ENCODE measurements at places on chromosomes 2 and 18.

GRCh38 chr2:239293775-239294430 is 106.9 kb downstream of the HDAC4 start:
- no peak for DNase-seq

- DNase-seq, result no peak
These were observed 26.6 kb upstream of the SEH1L start for GRCh38 chr18:12921178-12921577.

- DNase-seq, result no peak
These were observed 467.5 kb upstream of the CHST9 start for GRCh38 chr18:27652480-27653121.

- no peak for DNase-seq
These were observed 1157.5 kb upstream of the ZEB2 start for GRCh38 chr2:145677371-145677770.

GRCh38 chr2:121686218-121686617 is 37.0 kb upstream of the CLASP1 start:
- DNase-seq, result no peak

- no peak for DNase-seq
These were observed 146.4 kb upstream of the HAAO start for GRCh38 chr2:42938671-42939370.

DNA sequence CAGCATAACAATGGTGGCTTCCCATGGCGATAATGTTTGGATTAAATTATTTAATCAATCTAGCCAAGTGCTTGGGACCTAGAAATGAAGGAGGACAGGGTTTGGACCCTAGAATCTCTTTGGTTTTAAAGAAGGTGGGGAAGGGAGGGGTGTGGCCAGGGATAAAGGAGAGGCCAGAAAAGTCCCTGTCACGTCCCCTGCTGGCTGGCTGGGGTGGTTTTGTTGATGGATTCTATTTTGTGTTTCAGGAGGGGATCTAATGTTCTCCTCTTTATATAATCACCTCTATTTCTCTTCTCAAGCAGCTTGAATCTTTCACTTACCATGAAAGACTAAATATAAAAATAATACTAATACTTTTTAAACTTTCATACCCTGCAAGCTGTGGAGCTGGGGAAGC is 52.6 kb upstream of the GALR1 start:
- no peak for DNase-seq

GRCh38 chr18:21682371-21683051 is 22.1 kb downstream of the ABHD3 start:
- no peak for DNase-seq

DNA sequence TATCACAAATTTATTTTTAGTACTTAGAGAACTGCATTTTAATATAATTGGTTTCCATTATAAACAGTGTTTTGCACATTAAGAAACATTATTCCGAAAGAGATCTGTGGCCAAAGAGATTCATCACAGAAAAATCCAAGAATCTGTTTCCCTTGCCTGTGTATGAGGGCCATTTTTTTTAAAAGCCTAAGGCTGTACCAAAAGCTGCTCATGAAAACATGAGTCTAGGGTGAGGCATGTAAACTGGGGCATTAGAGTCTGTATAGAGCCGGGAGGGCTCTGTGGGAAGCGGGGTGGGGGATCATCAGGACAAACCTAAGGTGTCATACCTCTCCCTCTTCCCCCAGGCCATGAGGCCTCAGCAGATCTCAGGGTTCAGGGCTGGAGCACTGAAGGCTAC is 223.8 kb downstream of the FBXO15 start:
- no peak for DNase-seq

- DNase-seq, result no peak
These were observed 289.4 kb downstream of the ALK start for GRCh38 chr2:29632018-29632417.

DNA sequence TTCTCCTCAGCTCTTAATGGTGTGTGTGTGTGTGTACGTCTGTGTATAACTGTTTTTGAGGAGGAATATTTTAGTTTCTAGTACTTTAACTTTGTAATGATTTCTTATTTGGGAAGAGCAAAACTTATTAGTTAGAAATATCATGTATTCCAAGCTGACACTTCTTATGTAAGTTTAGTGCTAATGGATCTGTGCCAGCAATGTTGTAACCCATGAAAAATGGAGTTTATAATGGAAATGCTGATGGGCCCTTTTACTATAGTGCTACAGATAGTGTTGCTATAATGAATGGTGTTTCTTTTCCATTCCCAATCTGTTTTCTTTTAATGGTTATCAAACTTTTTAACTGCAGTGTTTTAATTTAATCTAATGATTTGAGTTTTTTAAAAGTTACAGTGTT is 49.8 kb upstream of the OTX1 start:
- DNase-seq, result no peak
